ENCODE measurements at places on chromosomes 11 and 22.

GRCh38 chr11:44994753-44995152 is 44.1 kb upstream of the TP53I11 start:
- DNase-seq: no peak

DNA sequence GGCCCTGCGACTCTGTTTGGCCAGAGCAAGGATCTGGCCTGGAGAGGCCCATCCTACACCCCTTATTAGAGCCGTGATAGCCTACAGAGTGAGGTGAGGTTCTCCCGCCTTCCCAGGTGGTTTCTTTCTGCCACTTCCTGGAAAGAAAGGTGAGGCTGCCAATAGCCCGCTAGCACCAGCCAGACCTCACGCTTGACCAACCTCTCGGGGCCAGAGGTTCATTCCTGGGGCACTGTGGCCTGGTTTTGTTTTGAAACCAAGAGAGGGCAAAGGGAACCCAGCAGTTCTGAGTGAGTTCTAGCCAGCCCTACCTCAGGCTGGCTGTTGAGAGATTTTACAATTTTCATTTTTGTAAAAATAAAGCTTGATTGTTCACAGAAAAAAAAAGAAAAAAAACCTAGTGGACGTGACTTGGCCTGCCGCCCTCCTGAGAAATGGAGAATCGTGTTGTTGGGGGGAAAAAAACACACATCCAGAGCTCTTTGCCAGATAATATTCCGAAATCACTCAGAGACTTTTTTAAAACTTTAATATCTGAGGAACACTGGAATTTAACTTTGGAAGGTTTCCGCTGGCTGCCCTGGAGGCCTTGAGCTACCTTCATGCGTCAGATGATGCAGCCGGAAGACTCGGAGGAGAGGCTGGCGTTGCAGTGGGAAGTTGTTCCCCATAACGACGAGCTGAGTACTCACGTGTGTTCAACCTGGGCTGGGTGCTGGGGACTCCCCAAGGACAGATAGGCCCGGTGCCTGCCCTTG is 84.5 kb downstream of the BCR start:
- DNase-seq: no peak

DNA sequence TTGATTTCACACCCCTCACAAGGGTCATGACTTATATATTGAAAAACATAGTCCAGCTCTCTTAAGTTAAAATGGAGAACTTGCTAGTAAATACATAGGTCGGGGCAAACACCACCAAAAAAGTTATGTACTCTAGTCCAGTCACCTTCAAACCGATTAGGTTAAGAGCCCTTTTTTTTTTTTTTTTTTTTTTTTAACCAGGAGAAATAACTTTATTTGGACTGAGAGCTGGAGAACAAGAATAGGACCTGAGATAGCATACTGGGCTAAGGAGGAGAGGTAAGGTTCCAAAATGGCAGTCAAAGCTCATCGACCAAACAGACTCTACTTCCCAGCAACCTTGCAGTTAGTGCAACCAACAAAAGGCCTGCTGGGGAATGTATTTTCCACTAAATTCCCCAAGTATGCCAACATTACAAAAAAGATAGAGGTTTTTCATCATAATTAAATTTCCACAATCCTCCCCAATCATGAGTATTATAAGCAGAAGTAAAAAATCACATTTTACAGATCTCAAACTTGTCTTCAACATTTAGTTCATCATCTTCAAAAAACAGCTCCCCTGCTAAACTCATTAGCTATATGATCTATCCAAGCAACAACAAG is 3.8 kb downstream of the TMEM41B start:
- no peak for DNase-seq

DNA sequence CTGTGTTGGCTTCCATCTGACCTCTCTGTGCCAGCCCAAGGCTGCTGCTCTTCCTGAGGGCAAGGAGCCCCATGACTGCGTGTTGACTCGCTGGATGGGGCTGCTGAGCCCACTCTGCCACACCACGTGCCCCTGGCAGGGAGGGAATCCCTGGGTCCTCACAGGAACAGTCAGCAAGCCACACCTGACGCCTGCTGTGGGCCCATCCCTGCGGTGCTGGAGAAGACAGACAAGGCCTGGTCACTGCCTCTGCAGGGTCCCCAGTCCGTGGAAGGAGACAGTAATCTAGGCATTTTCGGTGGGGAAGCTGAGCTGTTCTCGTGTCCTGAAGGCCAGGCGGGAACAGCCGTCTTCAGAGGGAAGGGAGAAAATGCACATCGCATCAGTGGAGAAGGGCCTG is 10.6 kb upstream of the PPP6R3 start:
- no peak for DNase-seq

GRCh38 chr11:70490208-70490607 is 91.9 kb downstream of the CTTN start:
- no peak for DNase-seq
